ENCODE measurements at places on chromosomes 4 and X.

DNA sequence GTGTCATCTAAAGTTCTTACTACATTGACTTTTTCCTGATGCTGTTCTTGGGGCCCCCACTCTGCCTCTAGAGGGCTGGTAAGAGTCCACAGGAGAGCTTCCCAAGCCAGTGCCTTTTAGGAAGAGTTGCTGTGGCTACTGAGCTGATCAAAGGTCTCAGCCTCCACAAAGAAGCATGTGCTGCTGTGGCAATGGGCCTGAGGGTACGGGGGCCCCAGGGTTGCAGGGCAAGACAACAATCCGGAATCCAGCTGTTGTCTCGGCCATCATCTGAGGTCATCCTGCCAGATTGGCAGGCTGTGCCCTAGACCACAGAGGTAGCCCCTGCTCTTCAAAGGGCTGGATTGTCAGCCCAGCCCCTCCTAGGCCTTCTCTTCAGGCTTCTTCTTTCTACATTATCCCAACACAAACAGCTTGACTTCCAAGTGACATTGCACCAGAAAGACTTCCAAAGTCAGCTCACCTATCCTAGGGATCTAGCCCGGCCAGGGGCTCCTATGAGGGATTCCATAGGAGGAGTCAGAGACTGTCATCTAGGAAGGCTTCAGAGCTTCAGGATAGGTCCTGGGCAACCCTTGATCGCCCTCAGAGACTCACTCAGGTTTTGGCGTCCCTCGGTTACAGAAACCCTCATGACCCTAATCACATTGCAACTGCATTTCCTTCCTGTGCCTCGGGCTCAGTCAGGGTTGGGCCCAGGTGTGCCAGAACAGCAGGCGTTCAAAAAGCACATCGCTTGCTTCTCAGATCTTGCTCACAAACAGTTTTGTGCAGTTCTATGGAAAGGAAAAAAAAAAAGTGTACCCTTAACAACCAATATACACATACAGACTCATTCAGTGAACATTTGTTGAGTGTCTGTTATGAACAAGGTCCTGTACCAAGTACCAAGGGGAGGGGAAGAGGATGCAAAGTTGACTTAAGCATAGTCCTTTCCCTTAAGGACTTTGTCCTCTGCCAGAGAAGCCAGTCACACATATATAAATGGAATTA, 27.8 kb downstream of the SLC25A5 start:
- no peak for DNase-seq

DNA sequence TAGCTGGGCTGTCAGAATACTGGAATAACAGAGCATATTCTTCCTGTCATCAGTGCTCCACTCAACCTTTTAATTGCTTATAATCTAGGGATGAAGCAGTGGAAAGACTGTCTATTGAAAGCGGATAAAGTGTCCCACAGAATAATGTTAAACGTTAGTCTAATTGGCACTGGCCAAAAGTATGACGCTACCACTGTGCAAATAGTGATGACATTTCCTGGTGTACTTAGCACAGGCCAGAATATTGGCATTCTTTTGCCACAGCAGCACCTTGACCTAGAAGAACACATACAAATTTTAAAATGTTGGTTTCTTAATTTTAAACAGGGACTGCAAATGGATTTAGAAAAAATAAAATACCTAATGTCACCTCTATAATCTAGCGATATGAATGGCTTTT, 635.2 kb upstream of the SPANXN1 start:
- no peak for DNase-seq

DNA sequence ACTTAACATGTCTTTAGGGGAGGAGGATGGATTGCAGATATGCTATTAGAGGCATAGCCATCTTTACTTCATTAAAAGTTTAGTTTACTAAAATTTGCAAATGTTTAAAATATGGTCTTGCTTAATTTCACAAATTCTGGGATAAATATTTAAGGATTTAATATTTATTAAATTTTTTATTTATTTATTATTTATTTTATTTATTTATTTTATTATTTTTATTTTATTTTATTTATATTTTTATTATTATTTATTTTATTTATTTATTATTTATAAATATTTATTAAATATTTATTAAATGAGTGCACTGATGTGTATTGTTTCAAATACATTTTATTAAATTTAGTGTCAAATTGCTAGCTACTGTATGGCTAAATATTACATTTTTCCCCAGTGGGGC, 46.0 kb downstream of the FAT4 start:
- DNase-seq = no peak

DNA sequence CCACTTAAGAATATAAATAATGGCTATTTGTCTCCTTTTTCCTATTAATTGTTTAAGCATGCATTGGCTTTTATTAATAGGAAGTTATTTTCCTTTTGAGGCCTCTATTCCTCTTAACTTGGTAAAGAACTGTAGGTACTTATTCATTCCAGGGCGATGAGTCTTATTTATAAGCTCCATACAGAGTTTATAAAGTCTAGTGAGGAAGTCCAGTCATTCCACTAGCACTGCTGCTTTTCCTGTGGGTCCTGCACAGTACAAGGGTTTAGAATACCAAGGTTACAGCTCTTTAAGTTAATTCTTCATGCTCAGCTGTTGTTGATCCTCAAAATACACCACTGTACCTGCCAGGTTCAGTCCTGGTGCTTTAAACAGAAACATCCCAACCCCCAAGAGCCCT, 28.5 kb upstream of the WNK3 start:
- no peak for DNase-seq

All from breast epithelium (tissue), 4 donors.